Tibial nerve (tissue), 4 donors: ENCODE measurements at places on chromosomes 2 and 18.
A peak's percentile ranks its signal among the peaks of the same experiment; 100 is the strongest.

DNA sequence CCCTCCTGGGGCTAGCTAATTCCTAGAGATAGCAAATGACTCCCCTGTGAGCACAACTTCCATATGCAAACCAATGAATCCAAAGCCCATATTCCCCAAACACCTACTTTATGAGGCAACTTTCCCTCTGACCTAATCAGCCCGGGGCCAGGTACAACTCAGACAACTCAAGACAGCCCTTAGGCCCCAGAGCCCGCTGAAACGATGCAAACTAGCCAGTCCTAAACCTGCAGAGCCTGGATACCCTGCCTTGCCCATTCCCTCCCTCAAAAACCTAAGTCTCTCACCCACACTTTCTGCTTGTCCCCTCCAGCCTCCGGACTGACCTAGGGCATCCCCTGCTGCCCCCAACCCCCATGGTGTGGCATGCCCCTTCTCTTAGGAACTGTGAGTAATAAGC, 142.8 kb downstream of the ACTR3 start:
- DNase-seq, result no peak
- no peaks in the 10 kb centered on the region for H3K27me3 ChIP-seq
- H3K27ac ChIP-seq, result no peak overlapping the region
- no peak overlapping the region for H3K4me3 ChIP-seq

- H3K36me3 ChIP-seq, result no peaks in the 10 kb centered on the region
- no peak overlapping the region for H3K27ac ChIP-seq
- no peaks in the 10 kb centered on the region for H3K27me3 ChIP-seq
- DNase-seq, result no peak
Measured at GRCh38 chr18:55857409-55857808, 269.4 kb upstream of the TCF4 start.

DNA sequence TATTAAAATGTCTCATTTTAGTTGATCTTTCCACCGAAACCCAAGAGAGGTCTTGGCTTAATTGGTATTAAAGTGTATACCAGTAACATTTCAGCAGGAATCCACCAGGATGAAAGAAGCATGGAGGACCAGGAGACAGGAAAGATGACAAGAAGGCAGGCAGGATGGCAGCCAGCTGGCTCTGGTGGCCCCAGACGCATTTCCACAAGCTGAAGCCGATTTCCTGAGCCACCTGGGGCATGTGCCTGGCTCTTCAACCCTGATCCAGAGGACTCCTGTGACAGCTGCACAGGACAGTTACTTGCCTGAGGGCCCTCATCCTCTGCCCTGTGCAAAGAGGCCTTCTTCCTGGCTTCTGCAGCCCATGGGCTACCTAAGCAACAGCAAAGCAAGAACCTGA, 56.9 kb upstream of the NFU1 start:
- no peak for DNase-seq
- no peak overlapping the region for H3K4me3 ChIP-seq
- H3K27ac ChIP-seq, result no peak overlapping the region
- no peaks in the 10 kb centered on the region for H3K36me3 ChIP-seq
- no peaks in the 10 kb centered on the region for H3K27me3 ChIP-seq
- no peaks in the 10 kb centered on the region for H3K4me1 ChIP-seq

DNA sequence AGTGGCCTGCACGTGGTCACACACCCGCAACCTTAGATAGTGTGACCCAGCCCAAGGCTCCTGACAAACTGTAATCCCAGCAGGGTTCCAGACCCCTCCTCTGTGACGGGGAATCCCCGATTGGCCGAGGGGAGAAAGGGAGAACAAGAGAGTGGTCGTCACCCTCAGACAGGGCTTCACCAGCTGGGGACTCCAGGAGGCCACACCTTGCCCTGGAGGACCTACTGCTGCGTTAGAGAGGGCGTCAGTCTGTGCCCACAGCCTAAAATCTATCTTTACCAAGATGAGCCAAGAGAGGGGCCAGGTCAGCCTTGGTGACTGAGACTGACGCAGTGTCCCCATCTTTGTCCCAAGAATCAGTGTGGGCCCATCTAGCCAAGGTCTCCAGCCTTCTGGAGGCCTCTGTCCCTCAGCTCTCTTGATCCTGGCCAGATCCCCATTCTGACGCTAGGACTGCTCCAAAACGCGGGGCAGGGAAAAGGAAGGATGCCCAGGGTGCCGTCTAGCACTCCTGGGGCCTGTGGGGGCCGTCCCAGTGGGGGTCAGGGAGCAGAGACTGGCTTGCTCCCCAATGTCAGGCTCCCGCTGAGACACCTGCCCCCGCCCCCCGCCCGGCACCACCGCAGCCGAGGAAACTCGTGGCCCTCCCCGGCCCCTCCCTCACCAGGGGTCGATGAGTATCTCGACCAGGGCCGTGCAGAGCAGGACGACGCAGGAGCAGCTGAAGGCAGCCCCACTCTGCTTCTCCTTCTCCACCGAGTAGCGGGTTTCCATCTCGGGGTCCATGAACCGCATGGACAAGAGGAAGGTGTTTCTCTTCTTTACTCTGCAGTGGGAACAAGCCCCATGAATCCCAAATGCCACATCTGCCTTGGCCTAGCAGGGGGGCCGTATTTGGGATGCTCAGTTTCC, 40.9 kb downstream of the CENPO start:
- H3K27ac ChIP-seq, result no peak overlapping the region
- H3K27me3 ChIP-seq, result no peaks in the 10 kb centered on the region
- H3K4me3 ChIP-seq, result no peak overlapping the region
- peaks cover 12% of the 10 kb centered on the region for H3K36me3 ChIP-seq

DNA sequence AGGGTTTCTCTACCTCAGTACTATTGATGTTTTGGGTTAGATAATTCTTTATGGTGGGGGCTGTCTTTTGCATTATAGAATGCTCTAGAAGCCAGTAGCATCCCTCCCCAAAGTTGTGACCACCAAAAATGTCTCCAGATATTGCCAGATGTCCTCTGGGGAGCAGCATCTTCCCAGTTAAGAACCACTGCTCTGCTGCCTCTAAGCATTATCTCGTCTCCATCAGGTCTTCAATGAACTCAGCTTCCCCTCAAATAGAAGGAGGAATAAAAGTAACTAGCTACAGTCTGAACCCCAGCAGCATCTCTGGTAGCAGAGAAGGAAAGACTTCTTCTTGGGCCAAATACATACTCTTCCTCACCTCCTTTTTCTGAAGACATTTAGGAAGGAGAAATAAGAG, 244.1 kb downstream of the AGPS start:
- H3K27ac ChIP-seq, result no peak overlapping the region
- no peaks in the 10 kb centered on the region for H3K27me3 ChIP-seq
- no peaks in the 10 kb centered on the region for H3K36me3 ChIP-seq
- no peak for DNase-seq

DNA sequence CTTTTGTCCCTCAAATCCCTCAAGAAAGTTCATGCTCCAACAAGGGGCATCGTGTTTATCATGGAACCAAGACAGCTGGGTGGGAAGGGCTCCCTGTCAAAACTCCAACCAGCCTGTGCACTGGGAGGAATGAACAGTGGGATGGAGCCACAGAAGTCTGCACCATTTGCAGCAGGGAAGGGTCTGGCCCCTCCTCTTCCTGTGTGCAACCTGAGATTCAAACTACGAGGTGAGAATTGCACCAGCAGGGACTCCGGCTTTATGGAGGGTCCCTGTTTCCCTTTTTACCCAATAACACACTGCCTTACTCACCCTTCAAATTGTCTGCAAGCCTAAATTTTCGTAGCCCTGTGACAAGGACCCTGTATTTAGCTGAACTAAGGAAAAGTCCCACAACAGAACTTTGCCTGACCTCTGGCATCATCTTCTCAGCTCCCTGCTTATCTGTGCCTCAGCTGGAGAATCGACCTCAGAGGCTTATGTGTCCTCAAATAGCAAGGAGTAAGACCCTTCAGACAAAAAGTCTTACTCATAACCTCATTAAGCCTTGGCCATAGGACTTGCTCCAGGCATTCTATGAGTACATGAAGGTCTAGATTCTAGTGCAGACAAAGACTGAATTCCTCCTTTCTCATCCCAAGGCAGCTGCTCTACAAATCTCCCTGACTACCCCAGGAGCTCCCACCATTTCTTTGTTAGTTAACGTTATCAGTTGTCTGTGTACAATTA, 178.3 kb upstream of the SERPINE2 start:
- H3K4me1 ChIP-seq, result no peaks in the 10 kb centered on the region
- H3K27me3 ChIP-seq, result no peaks in the 10 kb centered on the region
- no peaks in the 10 kb centered on the region for H3K36me3 ChIP-seq
- DNase-seq, result no peak
- H3K27ac ChIP-seq, result no peak overlapping the region
- H3K4me3 ChIP-seq, result no peak overlapping the region

- no peaks in the 10 kb centered on the region for H3K27me3 ChIP-seq
- no peak for DNase-seq
- H3K4me1 ChIP-seq, result no peaks in the 10 kb centered on the region
- no peak overlapping the region for H3K27ac ChIP-seq
- peaks cover 43% of the 10 kb centered on the region for H3K36me3 ChIP-seq
Measured at GRCh38 chr18:47118981-47119380, 31.3 kb downstream of the HDHD2 start.

DNA sequence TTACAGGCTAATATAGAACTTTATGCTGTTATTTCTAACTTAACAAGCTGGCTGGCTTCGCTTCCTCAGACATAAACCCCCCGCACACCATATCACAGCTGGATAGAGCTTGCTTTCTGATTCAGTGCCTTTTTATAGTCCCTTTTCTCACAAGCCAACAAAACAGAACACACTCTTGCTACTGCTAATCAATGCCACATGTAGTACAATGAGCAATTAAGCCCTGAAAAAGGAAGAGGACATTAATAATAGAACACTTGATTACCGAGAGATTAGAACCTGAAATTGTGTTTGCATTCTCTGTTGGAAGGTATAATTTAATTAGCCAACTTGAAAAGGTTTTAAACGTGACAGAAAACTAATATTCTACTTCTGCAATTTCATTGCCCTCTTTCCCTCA, 267.7 kb upstream of the CYRIA start:
- DNase-seq, result no peak
- H3K27me3 ChIP-seq, result no peaks in the 10 kb centered on the region
- H3K4me3 ChIP-seq, result no peak overlapping the region
- no peaks in the 10 kb centered on the region for H3K36me3 ChIP-seq
- no peak overlapping the region for H3K27ac ChIP-seq

- no peak overlapping the region for H3K27ac ChIP-seq
- no peaks in the 10 kb centered on the region for H3K36me3 ChIP-seq
- H3K4me1 ChIP-seq, result no peaks in the 10 kb centered on the region
- no peak overlapping the region for H3K4me3 ChIP-seq
- DNase-seq, result no peak
- H3K27me3 ChIP-seq, result no peaks in the 10 kb centered on the region
Measured at GRCh38 chr2:116510117-116510671, 1304.3 kb upstream of the DDX18 start.

- H3K36me3 ChIP-seq, result no peaks in the 10 kb centered on the region
- no peak overlapping the region for H3K27ac ChIP-seq
- peaks cover 2% of the 10 kb centered on the region for H3K4me1 ChIP-seq
- H3K27me3 ChIP-seq, result no peaks in the 10 kb centered on the region
- DNase-seq, result no peak
Measured at GRCh38 chr2:64685430-64685829, 31.7 kb upstream of the SERTAD2 start.

- peak overlapping the region; percentile 85 for H3K4me3 ChIP-seq
- H3K4me1 ChIP-seq, result peaks cover 40% of the 10 kb centered on the region
- no peaks in the 10 kb centered on the region for H3K36me3 ChIP-seq
- H3K27me3 ChIP-seq, result no peaks in the 10 kb centered on the region
- H3K27ac ChIP-seq, result peak overlapping the region; percentile 97
Measured at GRCh38 chr2:237691908-237692600, 64.7 kb downstream of the LRRFIP1 start.

DNA sequence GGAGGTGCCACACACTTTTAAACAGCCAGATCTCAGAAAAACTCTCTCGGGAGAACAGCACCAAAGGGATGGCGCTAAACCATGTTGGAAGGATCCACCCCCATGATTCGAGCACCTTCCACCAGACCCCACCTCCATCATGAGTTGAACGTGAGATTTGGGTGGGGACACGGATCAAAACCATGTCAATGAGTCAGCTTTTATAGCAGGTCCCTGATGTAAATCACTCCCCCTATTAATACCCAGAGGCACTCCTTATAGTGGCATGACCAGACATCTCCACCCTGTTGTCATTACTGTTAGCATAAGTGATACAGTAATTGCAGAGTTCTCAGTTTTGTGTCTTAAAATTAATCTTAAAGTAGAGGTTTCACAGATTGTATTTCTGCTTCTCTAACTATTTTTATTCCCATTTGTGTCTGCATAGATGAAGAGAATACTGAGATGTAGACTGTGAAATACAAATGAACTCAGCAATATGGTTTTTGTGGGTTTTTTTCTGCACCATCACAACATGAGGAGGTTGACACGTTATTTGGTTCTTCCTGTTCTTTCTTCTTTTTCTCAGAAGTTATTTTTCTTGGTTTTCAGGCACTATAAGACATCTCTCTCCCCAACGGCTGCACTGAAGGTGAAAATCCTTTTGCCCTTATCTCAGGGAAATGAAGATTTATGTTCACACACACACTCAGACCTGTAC, 218.2 kb downstream of the ARL4C start:
- H3K4me1 ChIP-seq, result no peaks in the 10 kb centered on the region
- no peak overlapping the region for H3K4me3 ChIP-seq
- no peaks in the 10 kb centered on the region for H3K36me3 ChIP-seq
- H3K27me3 ChIP-seq, result no peaks in the 10 kb centered on the region
- no peak for DNase-seq

DNA sequence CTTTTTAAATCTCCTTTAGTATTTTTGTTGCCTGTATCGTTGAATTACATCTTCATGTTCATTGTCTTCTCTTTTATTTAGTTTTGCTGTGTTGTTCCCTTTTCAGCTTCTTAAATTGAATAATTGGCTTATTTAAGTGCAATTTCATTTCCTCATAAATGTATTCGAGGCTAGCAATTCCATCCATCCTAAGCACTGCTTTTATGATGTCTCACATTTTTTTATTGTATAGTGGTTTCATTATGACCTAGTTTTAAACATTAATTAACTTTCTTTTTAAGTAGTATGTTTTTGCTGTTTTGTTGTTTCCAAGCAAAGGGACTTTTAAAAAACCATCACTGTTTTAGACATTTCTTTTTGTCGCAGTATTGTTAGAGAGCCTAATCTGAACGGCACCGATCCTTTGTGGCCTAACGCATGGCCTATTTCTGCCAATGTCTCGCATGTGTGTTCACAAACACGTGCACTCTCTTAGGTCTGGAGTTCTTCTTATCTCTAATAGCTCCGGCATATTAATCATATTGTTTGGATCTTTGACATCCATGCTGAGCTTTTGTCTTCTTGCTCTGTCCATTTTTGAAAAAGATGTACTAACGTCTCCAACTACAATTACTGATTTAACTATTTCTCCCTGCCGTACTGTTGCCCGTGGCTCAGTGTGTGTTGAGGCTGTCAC, 59.6 kb upstream of the ZNF516 start:
- H3K4me3 ChIP-seq, result no peak overlapping the region
- no peak for DNase-seq
- no peaks in the 10 kb centered on the region for H3K36me3 ChIP-seq
- no peak overlapping the region for H3K27ac ChIP-seq
- no peaks in the 10 kb centered on the region for H3K4me1 ChIP-seq
- H3K27me3 ChIP-seq, result no peaks in the 10 kb centered on the region

DNA sequence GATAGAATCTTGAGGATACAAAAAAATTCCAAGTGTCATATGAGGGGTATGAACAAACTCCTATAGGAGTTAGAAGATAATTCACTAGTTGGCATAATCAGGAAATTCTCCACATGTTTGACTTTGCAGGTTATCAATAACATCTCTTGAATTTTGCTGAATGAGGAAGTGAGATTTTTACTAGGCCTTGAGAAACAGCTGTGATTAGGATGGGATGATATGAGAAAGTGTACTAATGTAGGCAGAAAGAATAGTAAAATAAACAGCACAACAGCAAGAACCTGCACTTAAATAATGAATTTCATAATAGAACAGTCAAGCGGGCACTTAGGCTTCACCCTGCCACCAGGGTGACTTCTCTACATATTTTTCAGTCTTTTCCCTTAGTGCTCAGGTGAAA, 570.8 kb upstream of the CRIM1 start:
- DNase-seq, result no peak
- H3K4me3 ChIP-seq, result no peak overlapping the region
- H3K27me3 ChIP-seq, result no peaks in the 10 kb centered on the region
- no peak overlapping the region for H3K27ac ChIP-seq
- no peaks in the 10 kb centered on the region for H3K36me3 ChIP-seq
- H3K4me1 ChIP-seq, result no peaks in the 10 kb centered on the region
